GM12892 (cell line): ENCODE measurements at places on chromosomes 7 and 10.

GRCh38 chr7:132527467-132528410, 48.5 kb downstream of the PLXNA4 start:
- no peak for DNase-seq

DNA sequence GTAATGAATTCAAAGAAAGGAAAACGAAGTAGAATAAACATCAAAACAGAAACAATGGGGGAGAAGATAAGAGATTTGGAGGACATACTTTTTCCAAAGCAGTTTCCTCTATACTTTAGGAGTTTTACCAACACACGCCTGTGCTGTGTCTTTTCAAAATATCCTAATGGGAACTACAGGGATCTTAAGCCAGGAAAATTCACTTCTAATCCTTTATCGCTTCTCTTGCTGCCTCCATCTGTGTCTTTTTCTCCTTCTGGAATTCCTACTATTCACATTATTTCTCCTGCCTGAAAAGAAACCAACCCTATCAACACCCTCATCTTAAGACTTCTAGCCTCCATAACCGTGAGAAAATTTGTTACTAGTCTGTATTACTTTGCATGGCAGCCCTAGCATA, 6.8 kb downstream of the HNRNPF start:
- no peak for DNase-seq

DNA sequence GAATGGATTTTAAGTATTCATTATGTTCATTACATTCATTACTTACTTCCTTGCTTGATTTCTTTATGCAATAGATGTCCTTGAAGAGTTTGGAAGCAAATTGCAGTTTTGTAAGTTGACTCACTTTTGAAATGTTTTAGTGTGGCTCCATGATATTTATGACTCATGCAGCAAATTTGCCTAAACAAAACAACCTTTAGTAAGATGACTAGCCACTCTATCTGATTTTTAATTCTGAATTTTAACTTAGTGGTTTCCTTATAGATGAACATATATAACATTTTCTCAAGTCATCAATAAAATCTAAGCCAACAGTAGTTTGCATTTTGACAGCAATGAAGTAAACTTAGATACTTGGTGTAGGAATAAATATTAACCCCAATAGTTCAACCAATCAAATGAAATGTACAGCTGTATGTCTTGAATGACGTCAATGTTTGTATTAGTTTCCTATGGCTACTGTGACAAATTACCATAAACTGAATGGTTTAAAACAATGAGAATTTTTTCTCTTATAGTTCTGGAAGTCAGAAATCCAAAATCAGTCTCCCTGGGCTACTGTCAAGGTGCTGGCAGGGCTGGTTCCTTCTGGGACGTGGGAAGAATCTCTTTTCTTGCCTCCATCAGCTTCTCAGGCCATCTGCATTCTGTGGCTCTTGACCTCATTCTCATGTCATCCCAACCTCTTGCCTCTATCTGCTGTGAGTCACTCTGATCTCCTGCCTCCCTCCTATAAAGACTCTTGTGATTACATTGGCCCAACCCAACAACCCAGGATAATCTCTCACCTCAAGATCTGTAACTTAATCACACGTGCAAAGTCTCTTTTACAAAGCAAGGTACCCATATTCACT, 73.4 kb downstream of the AHR start:
- DNase-seq: no peak

GRCh38 chr7:43582503-43583423, at the start of gene STK17A:
Gene STK17A (plus strand): TSS chr7:43583108. CDS start chr7:43583244, 136 bp downstream.
- DNase-seq: peak; percentile 74

GRCh38 chr10:6143181-6143580, 54.3 kb downstream of the RBM17 start:
- no peak for DNase-seq

DNA sequence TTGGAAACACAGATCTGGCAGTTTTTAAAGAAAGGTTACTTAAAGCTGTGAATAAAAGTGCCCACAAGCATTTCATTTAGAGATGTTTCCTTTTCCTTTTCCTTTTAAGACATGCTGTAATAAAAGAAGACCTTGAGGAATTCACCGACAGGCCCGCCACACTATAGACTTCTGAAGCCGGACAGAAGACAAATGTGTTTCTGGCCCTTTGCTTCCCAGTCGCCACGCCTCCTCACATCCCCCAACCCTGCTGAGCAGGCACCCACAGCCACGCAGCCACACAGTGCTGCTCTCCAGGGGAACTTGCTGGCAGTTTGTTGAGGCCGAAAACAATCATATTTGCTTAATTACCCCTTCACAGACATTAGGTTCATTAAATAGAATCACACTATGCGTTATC, 83.4 kb downstream of the SLC25A13 start:
- DNase-seq: no peak

- no peak for DNase-seq
Observed at GRCh38 chr10:127880557-127880956, 12.2 kb downstream of the CLRN3 start.

DNA sequence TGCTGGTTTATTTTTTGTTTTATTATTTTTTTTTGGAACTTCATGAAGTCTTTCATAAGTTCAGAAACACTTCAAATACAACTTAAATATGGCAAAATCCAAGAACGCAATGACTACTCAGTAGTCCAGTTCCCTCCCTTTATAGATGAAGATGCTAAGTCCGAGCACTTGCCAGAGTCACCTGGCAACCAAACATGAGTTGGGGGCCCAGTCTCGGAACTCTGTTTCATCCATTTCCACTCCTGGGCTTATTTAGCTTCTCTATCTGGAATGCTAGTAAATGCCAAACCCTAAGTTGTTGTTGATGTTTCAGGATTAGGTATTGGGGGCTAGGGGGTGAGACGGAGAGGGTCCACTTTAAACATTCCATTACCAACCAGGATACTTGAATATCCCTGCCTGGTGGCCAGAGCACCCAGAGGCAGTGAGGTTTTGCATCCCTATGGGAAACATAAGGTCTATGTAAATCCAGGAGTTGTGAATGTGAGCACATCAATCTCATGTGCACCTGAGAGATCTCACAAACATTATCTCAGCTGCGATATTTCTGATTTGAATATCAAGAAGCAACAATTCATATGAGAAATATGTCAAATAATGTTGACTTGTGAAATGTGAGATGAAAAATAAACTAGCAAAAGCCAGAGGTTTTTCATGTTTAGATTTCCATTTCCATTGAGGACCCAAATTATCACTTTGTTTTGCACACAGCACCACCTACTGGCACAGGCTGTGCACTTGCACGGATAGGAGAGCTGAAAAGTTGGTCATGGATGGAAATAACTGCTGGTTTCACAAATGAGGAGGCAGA, 129.3 kb downstream of the PKD1L1 start:
- DNase-seq: no peak

GRCh38 chr7:522071-522950, 2.7 kb upstream of the PDGFA start:
- no peak for DNase-seq

GRCh38 chr7:138024343-138024691, 22.4 kb upstream of the CREB3L2 start:
- DNase-seq: no peak

- DNase-seq: no peak
Observed at GRCh38 chr10:20874261-20874660, 22.9 kb downstream of the NEBL start.
